ENCODE measurements at places on chromosomes 2 and 18.

DNA sequence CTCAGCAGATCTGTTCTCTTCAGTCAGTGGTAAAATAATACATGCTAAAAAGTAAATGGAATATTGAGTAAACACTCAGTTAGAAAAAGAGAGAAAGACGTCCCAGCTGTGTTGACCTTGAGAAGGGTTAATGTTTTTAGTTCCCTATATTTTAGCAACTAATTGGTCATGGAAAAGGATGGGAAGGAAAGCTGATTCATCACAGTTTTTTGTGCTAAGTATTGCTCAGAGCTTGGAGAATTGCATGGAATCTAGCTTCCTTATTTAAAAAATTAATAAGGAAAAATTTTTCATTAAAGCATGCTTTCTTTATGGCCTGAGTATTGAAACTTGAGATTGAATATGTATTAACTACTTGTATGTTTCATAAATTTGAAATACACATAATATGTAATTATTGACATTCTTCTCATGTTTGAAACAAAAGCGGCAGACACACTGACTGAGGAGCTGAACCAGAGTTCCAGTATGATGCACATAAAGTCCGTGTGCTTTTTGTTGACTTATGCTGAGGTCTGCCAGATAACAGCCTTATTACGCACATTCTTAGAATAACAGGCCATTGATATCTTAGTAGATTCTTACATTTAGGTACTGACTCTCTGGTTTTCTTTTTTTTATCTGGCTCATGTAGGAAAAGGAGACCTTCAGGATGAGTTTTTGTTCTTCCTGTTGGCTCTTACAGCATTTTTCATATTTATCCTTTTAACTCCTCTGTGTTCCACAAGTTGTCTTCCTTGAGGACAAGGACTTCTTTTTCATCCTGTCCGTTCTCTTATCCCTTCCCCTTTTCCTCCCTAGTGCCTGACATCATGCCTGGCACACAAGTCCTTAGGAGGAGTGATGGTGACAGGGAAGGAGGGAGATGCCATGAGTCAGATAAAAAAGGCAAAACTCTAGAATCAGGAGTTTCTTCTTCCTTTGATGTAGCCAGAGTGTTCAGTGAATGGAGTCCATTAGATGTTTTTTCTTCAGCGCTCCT, 194.1 kb downstream of the PTPRM start:
- H3K27me3 ChIP-seq = no peaks in the 10 kb centered on the region
- no peak overlapping the region for H3K4me3 ChIP-seq
- H3K36me3 ChIP-seq = no peaks in the 10 kb centered on the region
- no peak overlapping the region for H3K27ac ChIP-seq
- no peaks in the 10 kb centered on the region for H3K4me1 ChIP-seq

DNA sequence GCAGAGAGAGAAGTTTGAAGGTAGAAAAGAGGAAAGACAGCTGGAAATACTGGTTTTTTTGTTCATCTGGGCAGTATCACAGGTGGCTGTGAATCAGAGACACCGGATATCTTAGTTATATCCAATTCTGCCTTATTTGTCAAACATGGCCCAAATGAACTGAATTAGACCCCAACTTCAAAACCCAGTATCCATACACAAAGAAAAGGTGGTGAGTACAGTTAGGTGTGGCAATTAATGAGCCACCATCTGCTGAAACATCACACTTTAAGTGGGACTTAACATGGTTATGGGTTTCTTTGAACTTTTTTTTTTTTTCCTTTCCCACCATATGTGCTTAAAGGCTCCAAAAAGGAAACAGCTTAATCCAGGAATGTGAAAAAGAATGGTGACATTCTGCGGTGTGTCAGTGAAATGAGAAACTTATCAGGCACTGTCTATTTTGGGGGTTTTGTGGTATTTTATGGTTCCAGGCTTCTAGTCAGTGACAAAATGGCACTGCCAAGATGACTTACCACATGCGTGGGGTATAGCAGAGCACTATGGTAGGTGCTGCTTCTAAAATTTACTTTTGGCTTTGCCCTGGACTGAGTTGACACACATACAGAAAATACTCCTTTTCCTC, 5.0 kb upstream of the TMEM178A start:
- H3K4me1 ChIP-seq = peaks cover under 1% of the 10 kb centered on the region
- no peaks in the 10 kb centered on the region for H3K27me3 ChIP-seq
- DNase-seq = no peak
- H3K4me3 ChIP-seq = no peak overlapping the region
- H3K36me3 ChIP-seq = no peaks in the 10 kb centered on the region
- no peak overlapping the region for H3K27ac ChIP-seq

DNA sequence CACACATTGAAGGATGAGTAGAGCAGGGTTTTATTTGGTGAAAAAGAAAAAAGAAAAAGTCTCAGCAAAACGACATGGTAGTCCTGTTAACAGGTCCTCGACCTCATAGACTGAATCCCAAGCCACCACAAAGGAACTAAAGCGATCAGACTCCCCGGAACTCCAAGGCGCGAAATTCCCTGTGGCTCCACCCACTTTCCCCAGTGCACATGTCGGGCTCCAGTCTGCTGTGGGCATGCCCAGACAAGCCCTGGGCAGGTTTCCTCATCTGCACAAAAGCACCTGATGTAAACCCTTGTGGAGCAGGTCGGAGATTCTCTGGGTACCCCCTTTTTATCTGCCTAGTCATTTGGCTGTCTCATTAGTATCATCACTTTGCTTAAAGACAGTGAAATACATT, 170.7 kb upstream of the FSIP2 start:
- DNase-seq = no peak
- H3K4me3 ChIP-seq = no peak overlapping the region
- no peaks in the 10 kb centered on the region for H3K27me3 ChIP-seq

- H3K4me1 ChIP-seq = no peaks in the 10 kb centered on the region
- H3K4me3 ChIP-seq = no peak overlapping the region
- H3K27me3 ChIP-seq = no peaks in the 10 kb centered on the region
- no peak for DNase-seq
- H3K36me3 ChIP-seq = no peaks in the 10 kb centered on the region
These were observed 14.0 kb upstream of the BMP10 start for GRCh38 chr2:68885074-68885810.

GRCh38 chr2:227821043-227821942, 7.7 kb downstream of the CCL20 start:
- no peaks in the 10 kb centered on the region for H3K27me3 ChIP-seq
- H3K36me3 ChIP-seq = no peaks in the 10 kb centered on the region
- H3K27ac ChIP-seq = no peak overlapping the region
- H3K4me1 ChIP-seq = peaks cover 29% of the 10 kb centered on the region
- no peak overlapping the region for H3K4me3 ChIP-seq

DNA sequence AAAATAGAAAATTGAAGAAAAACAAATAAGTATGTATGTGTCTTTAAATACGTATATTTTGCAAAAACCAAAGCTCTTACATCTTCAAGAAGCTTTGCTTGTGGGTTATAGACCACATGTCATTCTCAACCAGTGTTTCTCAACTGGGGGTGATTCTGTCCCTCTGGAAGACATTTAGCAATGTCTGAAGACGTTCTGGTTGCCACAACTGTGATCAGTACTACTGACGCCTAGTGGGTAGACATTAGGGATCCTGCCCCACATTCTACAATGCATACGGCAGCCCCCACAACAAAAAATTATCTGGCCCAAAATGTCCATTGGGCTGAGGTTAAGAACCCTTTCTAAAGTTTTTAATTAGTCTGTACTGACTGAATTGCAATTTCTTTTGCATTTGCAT, 48.4 kb downstream of the UNC50 start:
- no peaks in the 10 kb centered on the region for H3K36me3 ChIP-seq
- no peak overlapping the region for H3K27ac ChIP-seq
- DNase-seq = no peak
- H3K27me3 ChIP-seq = no peaks in the 10 kb centered on the region
- H3K4me3 ChIP-seq = no peak overlapping the region
- H3K4me1 ChIP-seq = no peaks in the 10 kb centered on the region

GRCh38 chr2:180571559-180571958, 408.8 kb upstream of the UBE2E3 start:
- H3K27ac ChIP-seq = no peak overlapping the region
- DNase-seq = no peak
- H3K4me3 ChIP-seq = no peak overlapping the region
- H3K4me1 ChIP-seq = no peaks in the 10 kb centered on the region
- H3K36me3 ChIP-seq = no peaks in the 10 kb centered on the region

DNA sequence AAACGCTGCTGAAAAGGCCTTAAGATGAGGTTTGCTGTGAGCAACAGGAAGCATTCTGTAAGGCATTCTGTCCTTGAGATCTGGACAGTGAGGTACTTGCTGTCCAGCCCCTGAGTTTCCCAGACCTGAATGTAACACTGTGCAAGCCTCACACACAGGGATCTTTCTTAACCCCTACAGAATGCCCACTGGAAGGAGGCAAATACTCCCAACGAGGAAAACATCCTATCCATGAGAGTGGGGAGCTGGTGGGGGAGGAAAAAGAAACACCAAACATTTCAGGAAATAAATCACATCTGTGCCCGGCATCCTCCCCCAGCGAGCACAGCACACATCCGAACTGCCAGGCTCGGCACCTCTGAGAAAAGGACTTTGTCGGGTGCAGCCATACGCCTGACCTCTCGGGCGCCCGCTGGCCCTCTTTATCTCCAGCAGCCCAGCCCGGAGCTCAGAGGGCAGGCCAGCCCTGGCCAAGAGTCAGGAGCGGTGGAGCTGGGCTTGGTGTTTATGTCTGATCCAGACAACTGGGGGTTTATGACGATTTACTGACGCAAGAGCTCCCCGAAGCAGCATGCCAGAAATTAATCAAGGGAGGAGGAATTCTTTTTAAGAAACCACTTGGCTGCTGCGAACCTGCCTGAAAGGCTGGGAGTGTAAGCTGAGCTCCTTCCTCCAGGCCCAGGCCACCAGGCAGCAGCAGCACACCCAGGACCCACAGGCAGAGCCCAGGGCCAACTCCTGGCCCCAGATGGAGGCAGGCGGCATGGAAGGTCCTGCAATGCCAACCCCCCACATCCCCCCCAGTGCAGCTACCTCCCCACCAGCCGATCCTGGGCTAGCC, 72.2 kb downstream of the HDAC4 start:
- H3K27ac ChIP-seq = peak overlapping the region; percentile 86
- peaks cover 39% of the 10 kb centered on the region for H3K4me1 ChIP-seq
- H3K36me3 ChIP-seq = no peaks in the 10 kb centered on the region
- no peak overlapping the region for H3K4me3 ChIP-seq
- no peak for DNase-seq

DNA sequence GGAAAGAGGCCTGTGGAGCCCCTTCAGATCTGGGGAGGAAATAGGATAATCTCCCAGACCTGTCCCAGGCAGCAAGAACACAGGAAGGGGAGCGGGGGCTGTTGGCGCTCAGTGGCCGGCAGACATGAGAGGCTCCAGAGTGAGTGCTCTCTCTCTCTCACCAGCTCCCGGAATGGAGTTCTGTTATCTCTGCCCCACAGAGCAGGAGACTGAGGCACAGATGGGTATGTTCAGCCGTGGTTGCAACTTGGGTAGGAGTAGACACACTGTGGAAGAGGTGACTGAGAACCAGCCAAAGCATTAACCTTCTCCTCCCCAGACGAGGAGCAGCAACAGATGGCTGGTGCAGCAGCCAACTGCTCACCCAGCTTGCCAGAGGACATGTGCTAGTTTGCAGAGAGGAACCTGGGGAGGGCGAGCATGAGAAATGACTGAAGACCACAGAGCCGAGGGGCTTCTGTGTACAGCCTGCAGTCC, 82.0 kb downstream of the NRP2 start:
- peaks cover 29% of the 10 kb centered on the region for H3K36me3 ChIP-seq
- no peaks in the 10 kb centered on the region for H3K27me3 ChIP-seq
- peaks cover 9% of the 10 kb centered on the region for H3K4me1 ChIP-seq
- peak overlapping the region; percentile 84 for H3K27ac ChIP-seq
- DNase-seq = no peak

DNA sequence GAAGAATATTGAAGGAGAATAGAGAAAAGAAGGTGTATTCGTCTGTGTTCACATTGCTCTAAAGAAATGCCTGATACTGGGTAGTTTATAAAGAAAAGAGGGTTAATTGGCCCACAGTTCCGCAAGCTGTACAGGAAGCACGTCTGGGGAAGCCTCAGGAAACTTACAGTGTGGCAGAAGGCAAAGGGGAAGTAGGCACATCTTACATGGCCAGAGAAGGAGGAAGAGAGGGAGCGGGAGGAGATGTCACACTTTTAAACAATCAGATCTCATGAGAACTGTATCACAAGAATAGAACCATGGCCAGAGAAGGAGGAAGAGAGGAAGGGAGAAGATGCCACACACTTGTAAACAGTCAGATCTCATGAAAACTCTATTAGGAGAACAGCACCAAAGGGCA, 159.6 kb upstream of the TPO start:
- H3K27me3 ChIP-seq = no peaks in the 10 kb centered on the region
- H3K4me3 ChIP-seq = no peak overlapping the region
- no peaks in the 10 kb centered on the region for H3K4me1 ChIP-seq
- no peak overlapping the region for H3K27ac ChIP-seq

DNA sequence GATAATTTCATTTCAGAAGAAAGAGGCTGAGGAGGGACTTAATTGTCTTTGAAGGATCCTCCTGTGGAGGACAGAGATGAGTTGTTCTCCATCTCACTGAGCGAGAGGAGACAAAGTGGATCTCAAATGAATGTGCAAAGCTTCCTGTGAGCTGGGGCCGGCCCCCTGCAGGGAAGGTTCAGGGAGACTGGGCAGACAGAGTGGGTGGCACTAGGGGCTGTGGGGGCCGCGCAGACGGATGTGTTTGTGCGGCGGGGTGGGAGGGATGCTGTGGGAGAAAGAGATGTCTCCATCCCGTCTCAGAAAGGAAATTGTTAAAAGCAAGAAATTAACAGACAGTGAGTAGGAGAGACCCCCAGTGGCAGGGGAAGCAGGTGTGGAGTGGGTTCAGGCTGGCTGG, 29.1 kb downstream of the KLHL29 start:
- no peak for DNase-seq
- H3K4me3 ChIP-seq = no peak overlapping the region
- no peaks in the 10 kb centered on the region for H3K36me3 ChIP-seq
- no peaks in the 10 kb centered on the region for H3K27me3 ChIP-seq
- no peaks in the 10 kb centered on the region for H3K4me1 ChIP-seq
- H3K27ac ChIP-seq = no peak overlapping the region

DNA sequence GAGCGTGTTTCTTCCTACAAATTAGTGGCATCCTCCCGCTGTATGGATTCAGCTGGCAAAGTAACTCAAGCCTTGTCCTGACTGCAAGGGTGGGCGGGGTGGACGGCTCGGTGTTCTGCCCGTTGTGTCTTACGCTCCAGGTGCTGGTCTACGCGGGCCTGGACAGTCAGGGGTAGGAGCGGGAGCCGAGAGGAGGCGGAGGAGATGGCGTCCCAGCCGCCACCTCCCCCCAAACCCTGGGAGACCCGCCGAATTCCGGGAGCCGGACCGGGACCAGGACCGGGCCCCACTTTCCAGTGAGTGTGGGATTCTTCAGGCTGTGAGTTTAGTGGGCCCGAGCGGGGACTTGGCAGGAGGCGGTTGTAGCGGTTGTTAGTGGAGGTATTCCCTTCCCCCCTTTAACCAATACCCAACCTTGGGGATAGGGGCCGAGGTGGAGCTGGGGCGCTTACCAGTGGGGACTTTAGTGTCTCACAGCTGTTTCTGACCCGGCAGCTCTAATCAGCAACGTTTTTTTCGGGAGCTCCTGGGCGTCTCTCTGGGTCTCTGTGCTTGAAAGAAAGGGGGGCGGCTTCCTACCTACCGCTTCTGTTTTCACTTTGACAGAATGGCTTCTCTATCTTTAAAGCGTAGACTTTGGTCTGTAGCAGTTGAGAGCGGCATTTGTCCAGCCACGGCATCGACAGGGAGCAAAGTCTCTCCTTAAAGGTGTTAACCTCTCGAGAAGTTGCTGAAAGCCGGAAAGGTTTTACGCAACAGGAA, at the start of the genes PEX13 and PUS10:
Gene PEX13 (plus strand): TSS at position 165 of the 762 bp plus-strand sequence. CDS start 40 bp downstream, at position 205.
Gene PUS10 (minus strand): TSS at position 700 of the 762 bp plus-strand sequence. CDS start 6,365 bp downstream, outside the sequence.
- peak within 1 kb of the TSS; percentile 94 for H3K4me3 ChIP-seq
- H3K36me3 ChIP-seq = peaks cover 7% of the 10 kb centered on the region
- peaks cover 20% of the 10 kb centered on the region for H3K4me1 ChIP-seq
- peak; percentile 22 for DNase-seq
